Activated CD4-positive, alpha-beta T cell treated with anti-CD3 and anti-CD28 coated beads, Interleukin-2, amount 50 U/mL, for 1 hour (primary cell): ENCODE measurements at places on chromosomes 4 and X.

DNA sequence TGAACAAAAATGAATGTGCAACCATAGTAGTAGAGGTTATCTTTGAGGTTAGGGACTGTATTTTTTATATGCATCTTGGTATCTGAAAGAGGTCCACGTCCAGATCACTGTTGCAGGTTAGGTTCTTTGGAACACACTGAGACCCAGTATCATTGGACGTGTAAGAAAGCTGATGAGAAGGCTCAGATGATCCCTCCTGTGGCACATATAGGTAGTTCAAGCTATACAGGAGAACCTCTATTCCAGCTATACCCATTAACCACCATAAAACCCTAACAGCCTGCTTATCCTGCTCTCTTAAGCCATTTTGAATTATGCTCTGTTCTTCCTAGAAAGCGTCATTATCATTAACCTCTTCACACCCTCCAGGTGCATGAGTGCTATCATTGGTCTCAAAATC, 930.7 kb upstream of the HS3ST1 start:
- DNase-seq, result no peak

GRCh38 chr4:123517971-123518370, 121.4 kb downstream of the SPRY1 start:
- DNase-seq, result no peak

DNA sequence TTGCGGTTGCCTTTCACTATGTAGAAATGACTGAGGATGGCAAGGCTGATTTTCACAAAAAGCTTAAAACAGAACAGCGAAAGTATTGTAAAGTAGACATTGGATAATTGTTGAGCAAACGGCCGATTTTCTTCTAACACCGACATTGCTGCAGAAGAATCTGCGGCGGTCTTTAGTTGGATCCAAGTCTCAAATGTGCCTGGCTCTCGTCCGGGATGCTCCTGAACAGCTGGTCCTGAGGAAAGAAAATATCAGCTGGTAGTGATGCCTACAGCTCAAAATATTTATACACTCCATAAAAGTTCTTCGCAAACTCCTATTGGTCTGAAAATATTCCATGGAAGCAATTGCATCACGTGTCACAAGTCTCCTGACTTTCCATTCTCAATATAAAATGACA, at the start of gene ASB5:
TSS of gene ASB5 (minus strand) at position 260 of the 400 bp plus-strand sequence. CDS start at position 146, 114 bp downstream.
- DNase-seq, result no peak

DNA sequence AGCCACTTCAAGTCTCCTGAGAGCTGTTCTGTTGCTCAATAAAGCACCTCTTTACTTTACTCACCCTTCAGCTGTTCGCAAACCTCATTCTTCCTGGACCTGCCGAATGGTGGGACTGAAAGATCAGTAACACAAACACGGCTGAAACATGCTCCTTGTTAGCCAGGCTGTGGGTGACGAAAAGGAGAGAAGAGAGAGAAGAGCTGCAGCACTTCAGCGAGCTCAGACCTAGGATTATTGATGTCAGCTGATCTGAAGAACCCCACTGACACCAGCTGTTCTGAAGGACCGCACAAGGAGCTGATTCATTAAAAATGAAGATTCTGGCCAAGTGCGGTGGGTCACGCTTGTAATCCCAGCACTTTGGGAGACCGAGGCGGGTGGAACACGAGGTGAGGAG, 2020.0 kb upstream of the ADGRL3 start:
- no peak for DNase-seq

DNA sequence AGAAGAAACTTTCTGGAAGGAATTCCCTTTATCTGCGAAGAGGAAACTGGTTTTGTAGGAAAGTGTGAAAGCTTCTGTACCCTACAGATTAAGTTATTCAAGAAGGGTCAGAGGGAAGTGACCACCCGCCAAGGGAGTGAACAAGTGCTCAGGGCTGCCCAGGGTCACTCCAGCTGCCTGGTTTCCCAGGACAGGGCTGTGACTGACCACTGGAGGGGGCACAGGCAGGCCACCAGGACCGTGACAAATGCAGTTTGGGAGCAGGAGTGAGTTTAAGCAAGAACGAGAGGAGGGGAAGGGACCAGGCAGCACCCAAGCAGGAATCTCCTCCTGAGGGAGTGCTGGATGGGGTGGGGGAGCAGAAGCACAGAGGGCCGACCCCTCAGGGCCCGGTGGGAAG, 34.2 kb downstream of the ZFYVE28 start:
- no peak for DNase-seq

- DNase-seq, result no peak
Measured at GRCh38 chr4:12645732-12646131, 838.4 kb downstream of the RAB28 start.

DNA sequence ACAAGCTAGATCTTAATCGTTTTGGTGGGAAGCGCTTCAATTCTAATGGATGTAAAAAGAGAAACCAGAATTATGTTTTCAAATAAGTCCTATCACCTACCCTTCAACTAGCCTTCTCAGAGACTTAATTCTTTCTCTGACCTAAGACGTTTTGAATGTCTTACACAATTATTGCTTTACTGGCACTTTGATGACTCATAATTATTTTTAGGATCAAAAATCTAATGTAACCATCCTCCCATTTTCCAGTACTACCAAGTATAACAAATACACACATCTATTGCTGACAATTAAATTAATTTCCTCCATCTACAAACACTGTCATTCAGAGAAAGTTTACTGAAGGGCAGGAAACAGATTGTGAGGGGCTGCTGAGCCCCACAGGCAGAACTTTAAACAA, 108.6 kb downstream of the PPP3CA start:
- DNase-seq, result no peak

- DNase-seq, result no peak
Measured at GRCh38 chr4:51965862-51966261, 54.3 kb downstream of the LRRC66 start.
